GM03348 (cell line): ENCODE measurements at places on chromosomes 2 and 18.

- DNase-seq = no peak
These were observed 228.0 kb downstream of the PIK3C3 start for GRCh38 chr18:42182728-42183700.

DNA sequence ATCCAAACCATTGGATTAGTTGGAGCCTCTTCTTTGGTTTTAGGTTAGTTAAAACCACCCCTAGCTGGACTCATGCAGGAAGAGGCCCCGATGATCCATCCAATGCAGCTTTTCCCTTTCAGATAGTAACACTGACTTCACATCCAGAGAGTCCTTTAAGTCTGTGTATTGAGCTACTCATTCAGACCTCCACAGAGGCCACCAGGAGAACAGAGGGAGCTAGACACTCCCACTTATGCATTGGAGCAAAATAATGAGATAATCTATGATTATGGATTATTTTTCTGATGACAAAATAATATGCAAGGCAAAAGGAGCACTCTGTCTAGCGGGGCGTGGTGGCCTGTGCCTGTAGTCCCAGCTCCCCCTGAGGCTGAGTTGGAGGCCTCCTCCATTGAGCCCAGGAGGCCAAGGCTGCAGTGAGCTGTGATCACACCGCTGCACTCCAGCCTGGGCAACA, 1.6 kb upstream of the ROCK2 start:
- no peak for DNase-seq

DNA sequence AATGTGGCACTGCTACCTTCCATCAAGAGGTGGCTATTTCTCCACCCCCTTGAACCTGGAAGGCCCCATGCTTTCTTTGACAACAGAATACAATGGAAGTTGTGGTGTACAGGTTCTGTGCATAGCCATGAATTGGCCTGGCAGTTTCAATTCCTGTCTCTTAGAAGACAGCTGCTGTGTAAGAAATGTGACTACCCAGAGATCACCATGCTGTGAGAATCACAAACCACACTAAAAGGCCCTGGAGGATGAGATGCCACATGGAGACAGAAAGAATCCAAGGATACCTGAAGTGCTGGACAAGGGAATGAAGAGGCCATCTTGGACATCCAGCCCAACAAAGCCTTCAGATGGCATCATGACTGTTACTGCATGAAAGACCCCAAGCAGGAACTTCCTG, 47.7 kb upstream of the EHBP1 start:
- DNase-seq = no peak

DNA sequence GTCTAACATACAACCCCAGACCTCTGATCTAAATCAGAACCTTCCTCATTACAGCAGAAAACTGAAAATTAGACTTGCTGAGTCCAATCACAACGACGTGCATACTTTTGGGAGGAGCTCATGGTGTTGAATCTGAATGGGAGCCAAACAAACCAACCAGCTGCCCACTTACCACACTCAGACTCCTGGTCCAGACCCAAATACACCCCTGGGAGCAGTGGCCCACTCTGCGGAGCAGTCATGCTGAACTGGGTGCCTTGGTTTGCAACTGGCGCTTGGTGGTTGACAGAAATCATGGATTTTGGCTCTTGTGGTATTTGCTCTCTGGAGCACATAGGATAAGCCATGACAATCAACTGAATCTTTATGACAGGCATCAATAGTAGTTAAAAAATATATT, 253.6 kb upstream of the TNP1 start:
- no peak for DNase-seq

DNA sequence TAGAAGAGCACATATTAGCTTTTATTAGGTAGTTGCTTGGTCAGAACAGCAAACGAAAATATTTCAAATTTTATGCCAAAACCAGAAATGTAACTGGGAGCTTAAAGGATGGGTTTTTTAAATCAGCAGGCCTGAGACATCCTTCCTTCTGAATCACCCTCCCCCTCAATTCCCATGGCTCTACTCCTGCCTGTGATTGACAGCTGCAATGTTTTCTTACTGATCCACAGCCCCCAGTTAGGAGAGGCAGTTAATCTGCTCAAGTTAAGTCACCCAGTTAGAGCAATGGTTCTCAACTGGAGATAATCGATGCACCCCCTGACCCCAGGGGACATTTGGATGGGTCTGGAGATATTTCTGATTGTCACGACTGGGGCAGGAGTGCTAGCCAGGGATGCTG, 24.9 kb downstream of the KCTD18 start:
- DNase-seq = no peak

DNA sequence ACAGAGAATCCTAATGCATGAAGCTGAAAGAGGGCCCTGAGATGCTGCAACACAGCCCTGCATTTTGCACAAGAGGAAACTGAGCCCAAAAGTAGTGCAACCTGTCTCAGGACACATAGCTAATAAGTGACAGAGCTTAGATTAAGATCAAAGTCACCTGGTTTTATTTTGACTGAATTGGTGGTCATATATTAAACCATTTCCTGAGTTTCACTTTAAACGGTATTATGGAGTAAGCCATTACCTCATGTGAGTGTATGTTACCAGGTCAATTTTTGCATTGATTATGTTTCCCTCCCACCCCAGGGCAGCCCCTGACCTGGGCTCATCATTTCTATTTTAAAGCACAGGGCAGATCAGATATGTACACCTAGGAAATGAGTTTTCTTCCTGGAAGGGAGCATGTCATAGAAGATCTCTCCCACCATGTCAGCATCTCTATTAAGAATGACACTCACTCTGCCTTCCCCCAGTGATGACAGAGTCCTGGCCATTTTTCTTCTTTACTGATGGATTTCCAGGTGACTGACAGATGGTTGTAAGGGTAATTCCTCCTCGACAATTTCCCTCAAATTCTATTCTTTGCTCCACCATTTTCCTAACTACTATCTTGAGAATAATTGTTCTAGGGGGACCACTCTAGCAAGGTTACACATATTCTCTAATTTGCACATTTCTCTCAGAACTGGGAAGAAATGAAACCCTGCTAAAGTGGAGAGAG, 441.3 kb upstream of the SLC14A2 start:
- DNase-seq = no peak

GRCh38 chr2:74704216-74704615, 50.2 kb downstream of the SEMA4F start:
- no peak for DNase-seq

- no peak for DNase-seq
These were observed 50.8 kb downstream of the SUMO1 start for GRCh38 chr2:202187570-202187969.

DNA sequence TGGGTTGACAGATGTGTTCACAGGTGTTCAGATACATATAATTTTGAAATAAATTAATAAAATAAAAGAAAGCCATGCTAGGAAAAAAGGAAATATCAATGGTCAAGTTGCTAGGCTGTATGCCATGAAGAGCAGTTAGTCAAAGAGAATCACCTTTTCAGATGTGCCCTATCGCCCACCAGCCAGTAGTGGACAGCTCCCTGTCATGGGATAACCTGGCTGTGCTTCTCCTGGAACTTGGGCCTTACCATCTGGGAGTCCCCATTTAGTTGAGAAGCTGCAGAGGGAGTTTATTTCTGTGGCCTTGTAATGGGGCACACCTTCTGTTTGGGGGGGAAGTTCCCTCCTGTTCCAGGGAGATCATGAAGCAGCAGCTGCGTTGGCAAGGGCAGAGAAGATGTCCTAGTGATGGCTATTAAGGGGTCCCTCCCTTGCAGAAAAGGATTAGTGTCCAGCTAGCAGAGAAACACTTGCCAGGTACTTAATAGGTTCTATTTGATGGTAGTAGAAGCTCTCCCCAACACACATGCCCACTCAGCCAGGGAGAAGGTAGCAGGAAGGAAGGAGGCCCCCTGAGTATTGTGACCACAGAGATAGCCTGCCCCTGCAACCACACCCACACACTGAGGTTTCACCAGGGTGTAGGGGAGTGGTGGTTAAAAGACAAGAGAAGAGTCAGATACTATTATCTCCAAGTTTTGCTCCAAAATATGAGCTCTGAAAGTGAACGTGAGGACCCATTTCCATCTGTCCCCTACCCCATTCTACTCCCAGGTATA, 117.7 kb downstream of the B3GNT2 start:
- no peak for DNase-seq

DNA sequence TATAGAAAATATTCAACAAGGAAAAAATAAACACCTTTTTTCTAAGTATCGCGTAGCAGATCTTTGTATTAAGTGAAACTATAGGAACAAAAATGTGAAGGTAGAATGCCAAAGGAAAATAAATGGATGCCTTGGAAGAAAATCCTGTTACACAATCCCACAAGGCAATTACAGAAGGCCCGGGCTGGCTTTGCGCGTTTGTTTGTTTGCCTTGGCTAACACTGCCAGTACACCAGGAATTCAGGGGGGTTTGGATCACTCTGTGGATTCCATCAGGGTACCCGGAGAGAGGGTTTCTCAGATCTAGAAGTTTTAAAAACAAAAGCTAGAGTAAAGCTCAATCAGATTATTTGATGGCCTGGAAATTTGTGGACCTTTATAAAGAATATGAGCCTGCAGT, 478.3 kb downstream of the FBXO15 start:
- peak; percentile 24 for DNase-seq

- peak; percentile 52 for DNase-seq
These were observed 588.9 kb upstream of the NRXN1 start for GRCh38 chr2:51620796-51621195.

DNA sequence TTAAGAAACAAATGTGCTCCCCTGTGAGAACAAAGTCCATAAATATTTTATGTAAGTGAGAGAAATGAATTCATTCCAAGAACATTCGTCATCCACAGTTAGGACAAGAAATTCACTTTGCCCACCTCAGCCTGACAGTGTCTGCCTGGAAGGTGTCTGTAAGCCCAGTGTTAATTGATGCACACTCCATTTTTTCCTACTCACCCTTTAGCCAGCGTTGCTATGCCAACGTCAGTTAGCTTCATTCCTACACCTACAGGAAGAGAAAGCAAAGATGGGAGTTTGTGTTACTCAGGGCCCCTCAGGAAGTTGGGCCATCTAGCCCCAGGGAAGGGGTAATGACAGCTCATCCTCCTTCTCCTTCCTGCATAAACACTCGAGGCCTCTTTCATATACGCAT, 131.0 kb downstream of the ALPK2 start:
- peak; percentile 23 for DNase-seq

DNA sequence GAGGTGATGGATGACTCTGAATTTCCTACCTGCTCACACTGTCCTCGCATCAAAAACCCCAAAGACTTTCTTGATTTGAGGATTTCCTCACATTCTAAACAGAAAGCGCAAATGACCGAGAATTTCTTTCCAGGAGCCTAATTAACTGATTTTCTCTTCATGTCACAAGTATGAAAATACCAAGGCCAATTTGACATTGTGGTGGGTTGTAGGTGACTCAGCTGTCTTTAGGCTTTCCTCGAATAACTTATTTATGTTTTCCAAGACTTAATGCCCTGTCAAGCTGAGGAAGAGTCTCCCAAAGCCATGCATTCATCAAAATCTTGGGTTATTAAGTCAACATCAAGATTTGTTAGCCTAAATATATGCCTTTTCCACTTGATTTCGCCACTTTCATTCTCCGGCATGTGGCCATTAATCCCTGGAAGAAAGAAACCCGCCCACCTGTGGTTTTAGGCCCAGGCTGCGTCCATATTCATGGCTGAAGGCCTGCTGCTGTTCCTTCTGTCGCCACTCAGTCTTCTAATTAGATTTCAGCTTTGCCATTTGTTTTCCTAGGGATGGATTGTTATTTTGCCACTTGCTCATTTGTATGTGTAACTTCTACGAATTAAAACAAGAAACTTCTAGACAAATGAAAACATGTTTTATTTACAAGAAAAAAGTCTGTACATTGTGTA, 84.9 kb downstream of the ST6GAL2 start:
- no peak for DNase-seq

DNA sequence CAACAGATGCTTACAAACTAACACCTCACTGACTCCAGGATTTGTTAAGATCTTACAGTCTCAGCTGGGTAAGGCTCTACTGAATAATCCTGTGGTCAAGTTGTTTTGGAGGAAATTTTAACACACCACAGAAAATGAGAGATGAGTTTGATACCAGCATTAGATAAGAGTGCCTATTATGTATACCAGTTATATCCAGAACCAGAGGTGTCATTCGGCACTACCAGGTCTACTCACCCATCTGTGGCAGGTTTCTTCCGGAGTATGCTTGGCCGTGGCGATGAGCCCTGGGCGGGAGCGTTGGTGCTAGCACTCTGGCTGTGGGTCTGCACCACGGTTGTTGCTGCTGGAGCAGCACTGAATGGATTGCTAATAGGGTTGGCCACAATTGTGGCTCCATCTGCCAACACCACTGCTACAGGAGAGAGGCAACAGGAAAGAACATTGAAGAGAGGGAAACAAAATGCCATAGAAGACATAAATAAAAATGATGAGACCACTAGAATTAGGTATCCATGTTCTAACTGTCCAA, 41.2 kb downstream of the SAP130 start:
- DNase-seq = no peak

GRCh38 chr2:52904355-52904891, 863.2 kb upstream of the CHAC2 start:
- no peak for DNase-seq

DNA sequence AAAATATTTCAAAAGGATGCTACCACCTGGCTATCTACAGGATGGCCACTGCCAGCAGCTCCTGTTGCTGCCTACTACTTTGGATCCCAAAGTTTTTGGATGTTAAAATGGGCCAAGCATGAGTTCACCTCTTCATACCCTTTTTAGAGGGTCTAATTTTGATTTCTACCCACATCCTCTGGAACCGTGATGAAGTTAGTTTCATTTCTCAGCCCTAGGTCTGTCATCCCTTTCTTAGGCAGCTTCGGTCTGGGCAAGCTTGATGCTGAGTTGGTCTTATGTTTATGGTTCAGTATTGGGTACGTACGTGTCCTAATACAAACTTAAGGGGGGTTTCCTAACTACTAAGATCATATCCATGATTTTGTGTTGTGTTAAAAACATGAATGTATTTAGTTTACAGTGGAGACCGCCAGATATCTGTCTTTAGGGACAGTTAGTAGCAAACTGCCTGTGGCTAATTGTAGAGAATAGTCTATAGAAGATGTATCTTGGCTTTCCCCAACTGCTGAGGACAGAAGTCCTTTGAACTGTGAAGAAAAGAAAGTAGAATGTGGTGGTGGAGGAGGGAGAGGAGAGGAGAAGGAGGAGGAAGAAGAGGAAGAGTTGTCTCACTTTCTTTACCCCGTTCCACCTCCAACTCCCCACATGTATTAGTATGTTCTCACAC, 184.9 kb downstream of the UBE2E3 start:
- no peak for DNase-seq

- DNase-seq = no peak
These were observed 119.6 kb downstream of the ZFP36L2 start for GRCh38 chr2:43106559-43107527.

GRCh38 chr2:236769981-236770671, 200.5 kb downstream of the ACKR3 start:
- peak; percentile 88 for DNase-seq

GRCh38 chr2:197028230-197028629, 101.7 kb upstream of the PGAP1 start:
- no peak for DNase-seq

DNA sequence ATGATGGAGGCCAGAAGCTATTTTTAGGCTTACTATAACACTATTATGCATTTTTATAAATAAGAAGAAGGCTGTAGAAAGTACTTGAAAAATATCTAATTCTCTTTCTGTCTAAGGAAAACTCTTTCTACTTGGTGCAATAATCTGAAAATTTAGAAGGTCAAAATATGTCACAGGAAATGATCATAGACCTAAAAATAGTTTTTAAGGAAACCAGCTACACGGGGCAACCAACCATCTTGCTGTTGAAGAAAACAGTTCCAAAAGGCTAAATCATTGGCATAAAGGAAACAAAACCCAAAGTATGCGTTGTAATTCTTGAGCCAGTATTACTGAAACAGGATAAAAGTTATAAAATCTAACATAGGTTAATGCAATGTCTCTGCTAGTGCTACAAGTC, 40.2 kb downstream of the SOCS6 start:
- DNase-seq = no peak

GRCh38 chr2:96264656-96265348, 995 bp downstream of the TMEM127 start:
- peak; percentile 50 for DNase-seq
